ENCODE measurements at places on chromosomes 4 and X.

DNA sequence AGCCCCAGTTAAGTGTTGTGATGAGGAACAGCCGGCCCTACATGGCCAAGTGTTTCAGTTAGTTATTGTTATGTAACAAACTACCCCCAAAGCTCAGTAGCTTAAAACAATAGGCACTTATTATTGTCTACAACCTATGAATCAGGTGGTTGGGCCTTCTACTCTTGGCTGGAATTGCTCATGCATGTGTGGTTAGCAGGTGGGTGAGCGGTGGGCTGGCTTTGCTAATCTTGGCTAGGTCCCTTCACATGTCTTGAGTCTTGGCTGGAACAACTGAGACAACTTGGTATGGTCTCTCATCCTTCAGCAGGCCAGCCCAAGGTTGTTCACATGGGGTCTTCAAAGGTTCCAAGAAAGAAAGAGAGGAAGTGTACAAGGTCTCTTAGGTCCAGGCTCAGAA, 54.5 kb upstream of the CHRNA9 start:
- no peak for DNase-seq

DNA sequence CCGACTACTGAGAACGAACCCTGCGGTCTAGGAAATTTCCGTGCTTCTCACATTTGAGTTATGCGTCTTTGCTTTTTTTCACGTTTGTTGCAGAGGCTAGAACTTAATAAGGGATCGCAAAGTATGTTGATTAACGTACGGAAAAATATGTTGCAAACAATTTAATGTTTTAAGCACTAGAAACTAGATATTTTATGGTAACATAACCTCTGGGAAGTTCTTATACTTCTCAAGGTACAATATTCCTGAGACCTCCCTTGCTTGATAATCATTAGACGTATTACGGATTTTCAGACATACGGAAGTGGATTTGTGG, 639 bp upstream of the PRDM5 start:
- no peak for DNase-seq

DNA sequence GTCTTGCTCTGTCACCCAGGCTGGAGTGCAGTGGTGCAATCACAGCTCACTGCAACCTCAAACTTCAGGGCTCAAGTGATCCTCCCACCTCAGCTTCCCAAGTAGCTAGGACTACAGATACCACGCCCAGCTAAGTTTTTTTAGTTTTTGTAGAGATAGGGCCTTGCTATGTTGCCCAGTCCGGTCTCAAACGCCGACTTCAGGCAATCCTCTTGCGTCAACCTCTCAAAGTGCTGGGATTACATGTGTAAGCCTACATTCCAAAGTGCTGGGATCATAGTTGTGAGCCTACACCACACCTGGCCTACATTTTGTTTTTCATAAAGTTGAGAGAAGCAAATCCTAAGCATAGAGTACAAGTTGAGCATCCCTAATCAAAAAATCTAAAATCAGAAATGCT, 42.2 kb downstream of the SMARCA5 start:
- no peak for DNase-seq

DNA sequence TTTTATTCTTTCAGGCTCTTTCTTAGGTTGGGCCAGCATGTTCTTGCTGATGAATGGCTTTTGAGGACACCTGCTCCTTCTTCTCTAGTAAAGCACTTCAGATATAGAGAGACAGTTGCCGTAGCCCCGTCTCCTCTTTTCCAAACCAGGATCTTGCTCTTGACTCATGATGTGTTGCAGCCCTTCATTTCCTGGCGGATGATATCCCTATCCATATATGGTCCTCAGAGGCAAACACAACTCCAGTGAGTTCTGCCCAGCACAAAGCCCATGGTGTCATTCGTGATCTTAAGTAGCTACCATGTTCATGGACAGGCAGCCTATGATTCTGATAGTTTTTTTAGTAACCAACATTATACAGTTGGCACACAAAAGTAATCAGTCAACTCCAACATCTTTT, 59.8 kb upstream of the ACSL1 start:
- DNase-seq, result no peak

GRCh38 chr4:174275101-174275500, 8.4 kb downstream of the FBXO8 start:
- no peak for DNase-seq

DNA sequence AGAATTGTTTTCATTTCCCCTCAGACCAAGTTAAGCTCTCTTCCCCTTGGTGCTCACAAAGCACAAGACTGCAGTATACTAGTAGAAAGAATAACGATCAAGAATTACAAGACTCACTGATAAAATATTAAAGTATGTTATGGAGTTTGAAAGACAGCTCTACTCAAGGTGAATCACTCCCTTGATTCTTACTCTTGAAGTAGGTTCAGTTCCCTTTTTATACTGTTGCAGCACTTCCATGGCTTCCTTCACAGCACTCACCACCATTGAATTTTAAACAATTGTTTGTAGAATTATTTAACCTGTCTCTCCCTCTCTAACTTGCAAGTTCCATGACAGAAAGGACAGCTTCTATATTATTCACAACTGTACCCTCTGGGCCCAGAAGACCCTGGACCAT, 42.2 kb downstream of the CASK start:
- no peak for DNase-seq

- no peak for DNase-seq
Observed at GRCh38 chr4:64713256-64713840, 304.1 kb upstream of the TECRL start.

GRCh38 chrX:82218361-82218760, 1016.5 kb downstream of the SH3BGRL start:
- DNase-seq, result no peak

- DNase-seq, result no peak
Observed at GRCh38 chr4:169707958-169708643, 49.6 kb downstream of the HPF1 start.

DNA sequence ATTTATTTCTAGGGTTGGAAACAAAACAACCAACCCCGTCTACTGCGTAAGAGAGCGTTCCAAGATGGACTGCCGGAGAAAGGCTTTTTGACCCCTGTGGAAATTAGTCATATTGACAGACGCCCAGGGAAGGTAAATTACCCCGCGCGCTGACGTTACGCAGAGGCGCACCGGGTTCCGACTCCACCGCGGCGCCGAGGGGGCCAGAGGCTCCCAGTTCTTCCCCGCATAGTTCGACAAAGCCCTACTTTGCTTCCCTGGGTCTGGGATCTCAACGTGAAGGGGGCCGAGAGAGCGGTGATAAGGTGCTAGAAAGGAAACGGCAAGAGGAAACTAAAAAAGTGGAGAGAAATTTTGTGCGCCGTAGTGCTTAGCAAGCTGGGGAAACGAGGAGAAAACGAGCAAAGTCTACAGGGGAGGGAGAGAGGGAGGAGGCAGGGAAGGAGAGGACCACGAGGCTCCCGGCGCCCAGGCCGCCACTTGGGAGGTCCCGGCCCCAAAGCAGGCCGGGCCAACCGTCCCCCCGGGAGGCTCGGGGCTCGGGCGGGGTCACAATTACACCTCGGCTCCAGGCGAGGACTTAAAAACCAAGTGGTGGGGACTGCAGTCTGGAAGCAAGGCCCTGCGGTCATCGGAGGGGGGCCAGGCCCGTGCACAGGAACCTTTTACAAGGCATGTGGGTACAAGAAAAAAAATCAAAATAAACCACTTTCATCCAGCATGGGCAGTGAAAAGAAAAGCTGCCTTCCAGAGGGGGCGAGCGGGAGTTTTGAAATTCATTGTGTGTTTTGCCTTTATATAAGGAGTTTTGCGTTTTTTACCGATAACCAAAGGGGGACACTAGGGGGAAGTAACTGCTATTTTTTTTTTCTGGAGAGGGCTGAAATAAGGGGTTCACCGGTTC, 13.2 kb downstream of the HAND2 start:
- peak; percentile 70 for DNase-seq

DNA sequence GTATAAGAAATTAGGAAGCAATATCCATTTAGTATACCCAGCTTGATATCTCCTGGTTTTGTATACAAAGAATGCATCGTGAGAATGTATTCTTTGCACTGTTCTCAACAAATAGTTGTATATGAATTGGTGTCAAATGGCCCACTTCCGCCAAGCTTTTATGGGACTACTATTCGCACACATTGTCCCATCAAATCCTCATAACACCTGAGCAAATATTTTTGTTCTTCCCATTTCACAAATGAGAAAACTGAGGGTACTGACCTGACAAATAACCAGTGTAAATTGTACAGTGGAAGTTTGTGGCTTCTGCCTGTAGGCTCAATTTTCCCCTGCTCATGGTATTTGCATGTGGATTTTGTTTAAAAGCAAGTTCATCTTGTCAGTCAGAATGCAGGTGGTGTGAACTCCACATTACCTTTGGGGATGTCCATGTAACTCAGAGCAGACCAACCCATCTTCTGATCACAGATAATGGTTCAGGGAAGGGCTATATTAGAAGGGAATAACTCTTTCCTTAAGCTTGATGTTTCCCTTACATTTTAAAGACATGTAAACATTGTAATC, 51.5 kb upstream of the FAM241A start:
- no peak for DNase-seq

GRCh38 chr4:12270546-12270945, 841.9 kb upstream of the HS3ST1 start:
- DNase-seq, result no peak

DNA sequence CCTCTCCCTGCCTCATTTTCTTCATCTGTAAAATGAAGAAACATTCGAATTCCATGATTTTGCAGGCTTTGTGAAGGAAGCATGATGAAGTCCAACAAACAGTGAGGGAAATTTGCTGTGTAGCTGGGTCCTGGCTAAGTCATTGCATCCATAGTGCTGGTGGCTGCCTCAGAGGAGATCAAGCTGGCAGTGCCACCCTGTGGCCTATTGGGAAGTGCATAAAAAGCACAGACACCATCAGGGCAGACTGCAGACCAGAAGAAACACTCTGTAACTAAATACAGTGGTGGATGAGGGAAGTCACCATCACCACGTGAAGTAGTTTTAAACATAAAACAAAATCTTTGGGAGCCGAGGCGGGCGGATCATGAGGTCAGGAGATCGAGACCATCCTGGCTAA, 40.7 kb upstream of the DDX3X start:
- DNase-seq, result no peak
